G401 (cell line): ENCODE measurements at places on chromosomes 3 and 15.
A peak's percentile ranks its signal among the peaks of the same experiment; 100 is the strongest.

DNA sequence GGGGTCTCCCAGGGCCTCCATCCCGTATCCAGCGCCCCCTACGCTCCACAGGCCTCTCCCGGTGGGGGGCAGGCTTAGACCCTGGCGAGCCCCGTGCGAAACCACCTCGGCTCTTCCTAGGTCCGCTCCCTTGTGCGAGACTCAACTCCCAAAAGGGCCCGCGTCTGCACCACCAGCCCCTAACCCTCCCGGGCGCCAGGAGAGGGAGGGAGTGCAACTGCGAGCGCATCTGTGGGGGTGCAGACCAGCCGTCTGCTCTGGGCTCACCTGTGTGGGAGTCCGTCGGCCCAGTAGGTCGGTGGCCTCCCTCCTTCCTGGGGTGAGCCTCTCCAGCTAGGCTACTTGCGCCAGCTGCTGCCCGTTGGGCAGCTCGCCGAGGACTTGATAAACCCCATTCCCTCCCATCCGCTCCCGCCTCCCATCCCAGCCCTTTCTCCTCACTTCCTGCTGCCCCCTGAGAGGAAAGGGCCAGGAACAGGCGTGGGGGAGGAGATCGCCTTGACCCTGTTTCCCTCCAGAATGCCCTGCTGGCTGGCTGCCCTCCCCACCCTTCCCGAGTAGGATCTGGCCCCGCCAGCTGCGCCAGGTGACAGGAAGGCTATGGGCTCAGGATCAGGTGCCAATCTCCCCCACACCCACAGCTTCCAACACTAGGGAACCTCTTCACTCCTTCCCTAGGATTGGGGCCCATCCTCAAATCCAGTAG, at the start of gene HYAL2:
TSS of gene HYAL2 (minus strand) at position 360 of the 706 bp plus-strand sequence. CDS start 2,256 bp downstream, outside the sequence.
- DNase-seq = no peak

DNA sequence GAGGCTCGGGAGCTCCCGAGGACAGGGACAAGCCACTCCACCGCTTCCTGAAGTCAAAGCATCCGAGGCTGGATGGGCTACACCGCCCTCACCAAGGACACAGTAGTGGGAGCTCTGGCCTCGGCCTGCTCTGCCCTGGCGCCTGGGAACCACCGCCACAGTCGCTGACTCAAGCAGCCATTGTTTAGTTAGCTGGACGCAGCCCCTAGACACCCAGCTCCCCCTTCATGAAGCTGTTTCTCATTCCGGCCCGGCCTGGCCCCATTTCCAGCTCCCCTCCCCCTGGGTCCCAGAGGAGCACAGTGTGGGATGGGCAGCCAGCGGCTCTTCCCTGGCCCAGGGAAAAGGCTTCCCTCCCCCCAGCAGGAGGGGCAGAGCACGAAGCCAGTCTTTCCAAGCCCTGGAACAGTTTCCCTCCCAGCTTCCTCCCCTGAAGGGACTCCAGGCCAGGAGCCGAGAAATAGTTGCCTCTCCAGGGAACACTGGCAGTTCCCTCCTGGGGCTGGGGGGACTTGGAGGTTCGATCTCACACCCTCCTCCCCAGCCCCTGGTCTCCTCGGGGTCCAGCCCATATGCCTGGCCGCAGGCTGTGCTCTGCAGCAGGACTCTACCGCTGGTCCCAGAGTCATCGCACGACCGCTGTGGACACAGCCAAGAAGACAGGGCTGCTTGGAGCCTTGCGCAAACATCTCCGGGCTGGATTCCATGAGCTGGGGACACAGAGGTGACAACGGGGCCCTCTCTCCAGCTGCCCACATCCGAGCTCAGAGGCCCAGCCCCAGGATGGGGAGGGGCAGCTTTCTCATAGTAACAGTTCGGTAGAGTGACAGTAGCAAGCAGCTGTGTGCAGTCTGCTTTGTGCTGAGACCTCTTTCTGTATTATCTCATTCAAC, 10.0 kb downstream of the PLXND1 start:
- DNase-seq = peak; percentile 48

- no peak for DNase-seq
Measured at GRCh38 chr15:41911691-41912345, 18.0 kb upstream of the SPTBN5 start.

DNA sequence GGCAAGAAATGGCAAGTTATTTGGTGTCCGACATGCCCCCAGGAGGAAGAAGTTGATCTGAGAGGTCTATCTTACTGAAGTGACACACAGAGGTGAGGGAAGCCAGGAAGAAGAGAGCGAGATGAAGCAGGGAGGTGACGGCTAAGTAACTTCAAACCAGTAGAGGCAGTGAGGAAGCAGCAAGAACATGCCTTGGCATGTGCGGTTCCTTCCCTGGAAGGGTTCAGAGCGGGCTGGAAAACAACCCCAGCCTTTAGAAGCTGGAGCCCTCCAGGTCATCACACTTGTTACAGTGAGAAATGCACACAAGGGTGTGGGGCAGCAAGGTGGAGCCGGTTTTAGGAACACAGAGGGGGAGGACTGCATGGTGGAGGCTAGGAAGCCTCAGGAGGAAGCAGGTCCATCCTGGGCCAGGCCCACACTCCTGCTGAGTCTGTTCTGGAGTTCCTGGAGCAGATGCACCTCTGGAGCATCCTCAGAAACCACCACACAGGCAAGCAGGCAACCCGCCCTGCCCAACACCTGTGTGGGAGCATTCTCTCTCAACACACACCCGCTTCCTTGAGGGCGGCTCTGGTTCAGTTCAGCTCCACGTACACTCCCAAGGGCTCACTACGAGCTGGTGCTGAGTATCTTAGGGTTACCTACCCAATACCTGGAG, 47.1 kb downstream of the POC1A start:
- DNase-seq = no peak

- DNase-seq = no peak
Measured at GRCh38 chr3:42510325-42510724, 7.9 kb downstream of the VIPR1 start.

- no peak for DNase-seq
Measured at GRCh38 chr3:114775395-114775794, 371.7 kb downstream of the ZBTB20 start.

GRCh38 chr3:37028329-37028728, 35.0 kb downstream of the MLH1 start:
- no peak for DNase-seq

DNA sequence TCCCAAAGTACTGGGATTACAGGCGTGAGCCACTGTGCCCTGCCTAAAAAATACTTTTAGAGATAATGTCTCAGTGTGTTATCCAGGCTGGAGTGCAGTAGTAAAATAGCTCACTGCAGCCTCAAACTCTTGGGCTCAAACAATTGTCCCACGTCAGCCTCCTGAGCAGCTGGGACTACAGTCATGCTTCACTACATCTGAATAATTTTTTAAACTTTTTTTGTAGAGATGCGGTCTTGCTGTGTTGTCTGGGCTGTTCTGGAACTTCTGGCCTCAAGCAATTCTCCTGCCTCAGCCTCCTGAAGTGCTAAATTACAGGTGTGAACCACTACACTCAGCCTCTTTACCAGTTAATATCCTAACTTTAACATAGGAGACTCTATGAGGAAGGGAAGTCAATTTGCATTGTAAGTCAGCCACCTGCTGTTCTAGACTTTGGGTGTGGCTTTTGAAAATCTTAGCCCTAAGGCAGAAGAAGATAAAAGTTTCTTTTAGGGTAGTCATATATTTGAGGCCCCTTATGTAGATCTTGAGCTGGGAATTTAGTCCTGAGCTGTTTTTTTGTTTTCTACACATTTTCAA, 78.2 kb upstream of the RASGRP1 start:
- no peak for DNase-seq

DNA sequence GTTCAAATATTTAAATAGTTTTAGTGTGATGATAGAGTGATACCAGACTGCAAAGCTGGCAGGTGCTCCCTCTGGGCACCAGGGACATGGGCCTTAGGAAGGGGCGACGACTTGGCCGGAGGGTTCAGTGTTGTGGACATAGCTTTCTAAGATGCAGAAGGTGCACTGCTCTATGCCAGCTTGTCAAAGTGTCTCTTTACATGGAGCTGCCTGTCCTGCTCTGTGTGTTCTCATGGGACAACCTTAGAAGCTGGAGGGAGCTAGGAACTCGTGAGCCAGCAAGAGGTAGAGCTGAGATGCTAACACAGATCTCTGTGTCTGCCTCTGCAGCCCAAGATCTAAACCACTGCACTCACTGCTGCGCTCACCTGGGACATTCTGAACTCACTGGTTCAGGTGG, 77.8 kb downstream of the SENP2 start:
- no peak for DNase-seq

GRCh38 chr3:52254608-52255007, 9.0 kb downstream of the PPM1M start:
- no peak for DNase-seq

DNA sequence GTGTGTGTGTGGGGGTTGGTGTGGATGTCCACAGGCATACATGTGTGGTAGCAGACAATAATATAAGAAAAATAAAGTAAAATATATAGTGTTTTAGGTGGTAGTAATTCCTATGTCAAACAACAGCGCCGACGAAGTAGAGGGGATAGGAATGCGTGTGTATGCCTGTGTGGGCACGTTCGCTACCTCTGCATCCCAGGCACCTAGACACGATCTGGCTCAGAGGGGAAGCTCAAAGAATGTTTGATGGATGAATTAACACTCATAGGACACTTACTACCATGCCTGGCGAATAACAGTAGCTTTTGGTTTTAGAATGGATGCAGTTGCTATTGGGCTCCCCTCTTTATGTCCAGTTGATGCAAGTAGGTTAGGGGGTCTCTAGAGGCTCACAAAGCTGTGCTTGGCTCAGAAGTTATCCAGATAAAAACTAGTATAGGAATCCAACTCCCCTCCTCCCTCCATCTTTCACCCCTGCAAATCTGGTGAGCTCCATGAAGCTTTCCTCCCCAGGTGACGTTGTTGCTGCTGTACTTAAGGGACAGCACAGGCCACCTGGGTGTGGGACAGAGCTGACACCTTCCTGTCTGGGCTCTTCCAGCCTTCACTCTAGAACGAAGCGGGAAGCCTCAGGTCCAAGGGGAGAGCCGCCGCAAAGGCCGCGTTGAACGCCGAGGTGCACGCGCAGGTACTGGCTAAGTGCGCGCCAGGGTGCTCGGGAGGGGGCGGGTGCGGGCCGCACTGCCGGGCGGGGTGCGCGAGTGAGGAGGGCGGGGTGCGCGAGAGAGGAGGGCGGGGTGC, 192.6 kb upstream of the LYSMD4 start:
- DNase-seq = peak; percentile 64

- no peak for DNase-seq
Measured at GRCh38 chr3:171293142-171293782, 166.9 kb downstream of the TNIK start.

DNA sequence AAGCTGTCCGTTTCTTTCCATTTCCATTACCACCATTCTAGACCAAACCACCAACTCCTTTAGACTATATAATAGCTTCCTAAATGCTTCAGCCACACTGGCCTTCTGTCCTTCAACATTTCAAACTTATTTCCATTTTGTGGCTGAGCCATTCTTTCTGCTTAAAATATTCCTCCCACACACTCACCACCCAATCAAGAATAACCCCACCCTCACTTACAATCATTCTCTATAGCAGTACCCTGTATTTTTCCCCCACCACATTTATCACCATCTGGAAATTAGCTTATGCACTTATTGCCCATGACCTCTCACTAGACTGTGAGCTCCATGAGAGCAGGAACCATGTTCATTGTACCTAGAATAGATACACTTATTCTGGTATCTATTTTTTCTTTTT, 6.6 kb downstream of the KATNBL1 start:
- DNase-seq = no peak
